ENCODE measurements at places on chromosomes 1 and 21. TPM values are rescaled to one million over a fixed set of nuclear protein-coding genes. Genes with fewer than 3 reads are reported as not detected.

GRCh38 chr21:17779496-17779895 is 39.7 kb downstream of the C21orf91 start:
- no peak for DNase-seq

GRCh38 chr1:226748306-226748705 is 9.2 kb upstream of the ITPKB start:
- DNase-seq = no peak

CASQ2 gene
- total RNA-seq = not detected

GRCh38 chr1:61397935-61398334 is 315.6 kb downstream of the NFIA start:
- no peak for DNase-seq

DNA sequence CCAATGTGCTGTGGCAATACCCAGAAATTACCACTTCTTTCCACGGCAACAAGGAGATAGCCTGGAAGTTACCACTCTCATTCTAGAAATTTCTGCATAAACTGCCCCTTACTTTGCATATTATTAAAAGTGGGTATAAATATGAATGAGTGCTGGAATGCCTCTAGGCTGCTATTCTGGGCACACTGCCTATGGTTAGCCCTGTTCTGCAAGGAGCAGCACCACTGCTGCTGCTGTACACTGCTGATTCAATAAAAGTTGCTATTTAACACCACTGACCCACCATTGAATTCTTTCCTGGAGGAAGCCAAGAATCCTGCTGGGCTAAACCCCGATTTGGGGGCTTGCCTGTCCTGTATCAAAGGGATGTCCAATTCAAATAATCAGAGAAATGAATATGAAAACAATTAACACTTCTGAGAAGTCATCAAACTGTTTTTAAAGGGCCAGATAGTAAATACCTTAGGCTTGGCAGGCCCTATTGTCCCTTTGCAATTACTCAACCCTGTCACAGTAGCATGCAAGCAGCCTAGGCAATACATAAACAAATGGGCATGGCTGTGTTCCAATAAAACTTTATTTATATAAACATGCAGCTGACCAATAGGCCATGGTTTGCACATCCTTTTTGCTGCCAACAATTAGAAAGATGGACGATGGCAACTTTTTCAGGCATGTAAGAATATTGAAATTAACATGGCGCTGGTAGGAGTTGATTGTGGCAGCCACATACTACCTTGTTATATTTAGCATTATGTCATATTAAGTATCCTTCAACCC is 369.4 kb upstream of the B3GALT2 start:
- DNase-seq = no peak

DNA sequence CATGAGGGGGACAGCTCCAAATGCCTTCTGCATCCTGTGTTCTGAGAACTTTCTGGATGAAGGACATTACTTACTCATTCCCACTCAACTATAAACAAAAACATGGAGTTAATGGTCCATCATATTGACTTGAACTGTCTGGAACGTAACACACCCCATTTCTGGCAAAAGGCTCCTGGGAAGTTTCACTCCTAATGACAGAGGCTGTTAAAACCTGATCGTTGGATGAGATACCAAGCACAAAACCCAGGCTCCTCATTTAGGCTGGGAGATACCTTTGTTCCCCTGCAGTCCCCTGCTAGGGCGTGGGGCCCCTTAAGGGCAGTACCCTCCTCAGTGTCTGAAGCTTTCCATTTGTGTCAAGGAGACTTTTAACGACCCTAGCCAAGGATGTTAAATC is 78.9 kb downstream of the RHOU start:
- DNase-seq = peak; percentile 31

- no peak for DNase-seq
These were observed 37.3 kb upstream of the ACTL8 start for GRCh38 chr1:17717594-17718535.

OR2T6 gene
- not detected for total RNA-seq

- DNase-seq = peak; percentile 70
These were observed 25.9 kb downstream of the RUNX3 start for GRCh38 chr1:24903955-24904730.

- no peak for DNase-seq
These were observed 238.7 kb upstream of the SNX7 start for GRCh38 chr1:98422816-98423215.

MAP1LC3C gene
- 1.3 TPM for total RNA-seq

DNA sequence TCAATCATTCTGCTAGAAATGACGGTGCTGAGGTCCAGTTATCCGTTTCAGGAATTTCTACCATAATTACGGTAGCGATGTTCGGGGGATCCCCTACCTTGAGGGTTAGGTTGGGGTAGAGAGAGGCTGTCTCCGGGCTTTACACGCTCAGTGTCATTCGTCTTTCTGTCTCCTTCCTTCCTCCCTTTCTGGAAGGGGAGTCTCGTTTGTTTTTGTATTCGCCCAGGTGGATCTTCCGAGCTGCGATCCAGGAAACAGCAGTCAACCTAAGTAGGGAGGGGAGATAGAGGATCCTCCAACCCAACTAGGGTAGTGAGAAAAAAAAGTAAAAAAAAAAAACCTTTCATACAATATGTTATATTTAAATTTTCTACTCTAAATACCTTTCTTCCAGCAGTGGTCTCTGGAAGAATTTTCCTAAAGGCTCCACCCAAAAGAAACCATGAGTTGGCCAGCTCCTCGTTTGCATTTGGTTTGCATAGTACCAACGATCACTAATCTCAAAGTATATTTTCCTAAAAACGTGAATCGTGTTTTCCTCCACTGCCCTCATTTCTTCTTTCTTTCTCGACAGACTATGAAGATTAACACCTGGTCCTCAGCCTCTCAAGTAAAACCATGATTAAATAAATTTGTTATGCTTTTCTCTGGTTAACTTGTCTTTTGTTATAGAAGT is 611 bp upstream of the PIK3C2B start:
- peak; percentile 65 for DNase-seq

CD55 gene
- total RNA-seq = 30.5 TPM

DNA sequence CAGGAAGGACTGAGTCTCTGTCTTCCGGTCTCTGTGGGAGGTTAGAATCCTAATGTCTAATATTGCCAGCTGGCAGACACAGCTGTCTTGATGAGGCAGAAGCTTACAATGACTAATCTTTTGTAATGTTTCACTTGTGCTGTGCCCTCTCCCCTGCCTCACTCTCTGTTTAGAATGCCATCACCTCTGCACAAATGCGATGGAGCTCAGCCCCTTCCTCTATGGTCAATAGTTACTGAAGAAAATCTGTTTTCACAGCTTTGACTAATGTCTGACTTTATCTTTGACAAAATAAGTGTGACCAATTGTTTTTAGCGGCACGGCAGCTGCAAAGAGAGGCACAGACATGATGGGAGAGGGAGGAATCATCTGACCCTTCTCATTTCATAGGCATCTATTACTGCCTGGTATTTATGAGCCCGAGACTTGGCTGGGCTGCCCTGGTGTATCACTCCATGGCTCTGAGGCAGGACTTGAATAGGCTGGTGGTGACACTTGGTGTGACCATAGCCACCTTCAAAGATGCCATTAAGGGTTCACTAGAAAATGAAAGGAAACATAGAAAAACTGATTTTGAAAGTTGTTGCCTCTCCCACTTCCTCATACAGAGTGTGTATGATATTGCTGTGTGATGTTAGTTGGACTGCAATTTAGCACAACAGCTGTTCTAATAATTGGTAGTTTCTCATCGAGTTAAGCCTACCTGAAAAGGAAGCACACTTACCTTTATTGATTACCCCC is 163.2 kb upstream of the NBPF11 start:
- no peak for DNase-seq

FUCA1 gene
- total RNA-seq = 10.8 TPM

- no peak for DNase-seq
These were observed 45.2 kb upstream of the C1orf198 start for GRCh38 chr1:230913496-230913895.

GRCh38 chr1:222105861-222106260 is 364.0 kb upstream of the DUSP10 start:
- DNase-seq = no peak

KRTAP19-4 gene
- not detected for total RNA-seq

TMPRSS15 gene
- total RNA-seq = not detected

- DNase-seq = no peak
These were observed 133.8 kb upstream of the C1orf105 start for GRCh38 chr1:172286629-172287076.

SLC35A3 gene
- total RNA-seq = 22.3 TPM

IL12RB2 gene
- total RNA-seq = 1.4 TPM

RTCA gene
- total RNA-seq = 44.2 TPM
